ENCODE measurements at places on chromosomes 5 and 9.

- DNase-seq, result no peak
Measured at GRCh38 chr5:143159031-143159430, 244.5 kb downstream of the NR3C1 start.

DNA sequence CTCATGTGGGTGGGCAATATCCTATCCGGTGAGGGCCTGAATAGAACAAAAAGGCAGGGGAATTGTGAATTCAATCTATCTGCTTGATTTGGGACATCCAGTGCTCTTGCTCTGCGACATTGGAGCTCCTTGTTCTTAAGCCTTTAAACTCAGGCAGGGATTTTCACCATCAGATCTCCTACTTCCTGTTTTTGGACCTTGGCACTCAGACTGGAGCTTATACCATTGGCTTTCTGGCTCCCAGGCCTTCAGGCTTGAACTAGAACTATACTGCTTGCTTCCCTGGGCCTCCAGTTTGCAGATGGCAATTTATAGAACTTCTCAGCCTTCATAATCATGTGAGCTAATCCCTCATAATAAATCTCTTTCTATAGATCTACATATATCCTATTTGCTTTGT lies 134.3 kb upstream of the CLINT1 start:
- DNase-seq, result peak; percentile 26

- no peak for DNase-seq
Measured at GRCh38 chr5:180380441-180380840, 27.3 kb upstream of the GFPT2 start.

GRCh38 chr9:84839541-84839940 lies 170.0 kb downstream of the NTRK2 start:
- DNase-seq, result no peak

GRCh38 chr9:135080286-135081263 lies 6.9 kb upstream of the OLFM1 start:
- no peak for DNase-seq

- no peak for DNase-seq
Measured at GRCh38 chr5:166497496-166498104, 1793.8 kb upstream of the WWC1 start.

GRCh38 chr5:62982348-62982747 lies 403.7 kb downstream of the LRRC70 start:
- DNase-seq, result no peak

- peak; percentile 40 for DNase-seq
Measured at GRCh38 chr5:83900306-83900705, 179.7 kb upstream of the HAPLN1 start.

DNA sequence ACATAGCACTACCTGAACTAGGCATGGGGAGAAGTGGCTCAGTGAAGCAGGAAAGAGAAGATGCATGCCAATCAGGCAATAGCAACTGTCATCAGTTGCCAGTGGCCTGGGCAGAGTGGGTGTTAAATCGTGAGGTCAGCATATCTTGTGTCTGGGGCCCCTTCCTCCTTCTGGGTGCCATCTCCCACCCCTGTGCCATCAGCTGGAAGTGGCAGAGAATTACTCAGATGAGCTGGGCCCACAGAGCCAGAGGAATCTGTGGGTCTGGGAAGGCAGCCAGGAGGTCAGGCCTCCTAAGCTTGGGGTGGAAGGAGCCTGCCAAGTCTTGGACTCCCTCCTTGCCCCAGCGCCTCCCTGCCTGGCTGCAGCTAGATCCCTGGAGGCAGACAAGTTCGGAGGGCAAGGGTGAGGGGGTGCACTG lies 66.5 kb downstream of the GALNT12 start:
- no peak for DNase-seq

DNA sequence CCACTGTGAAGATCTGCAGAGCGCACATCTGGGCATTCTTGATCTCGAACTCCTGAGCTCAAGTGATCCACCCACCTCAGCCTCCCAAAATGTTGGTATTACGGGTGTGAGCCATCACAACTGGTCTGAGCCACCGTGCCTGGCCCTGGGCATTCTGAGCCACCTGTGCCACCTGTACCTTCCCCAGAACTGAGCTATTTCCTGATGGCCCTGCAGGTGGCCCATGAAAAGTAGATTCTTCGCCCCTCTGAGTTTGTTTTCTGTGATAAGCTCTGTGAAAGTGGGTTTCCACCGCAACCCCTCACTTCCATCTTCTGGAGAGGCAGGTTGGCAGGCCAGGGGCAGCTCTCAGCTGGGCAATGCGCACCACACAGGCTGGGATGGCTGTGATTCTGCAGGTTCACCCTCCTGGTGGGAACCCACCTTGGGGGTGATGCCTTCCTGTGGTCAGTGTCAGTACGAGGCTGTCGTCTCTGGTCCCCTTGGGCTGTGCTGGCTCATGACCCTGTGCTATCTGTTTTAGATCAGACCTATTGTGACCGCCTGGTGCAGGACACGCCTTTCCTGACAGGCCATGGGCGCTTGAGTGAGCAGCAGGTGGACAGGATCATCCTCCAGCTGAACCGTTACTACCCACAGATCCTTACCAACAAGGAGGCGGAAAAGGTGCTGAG lies 11.3 kb downstream of the CARD19 start:
- no peak for DNase-seq

DNA sequence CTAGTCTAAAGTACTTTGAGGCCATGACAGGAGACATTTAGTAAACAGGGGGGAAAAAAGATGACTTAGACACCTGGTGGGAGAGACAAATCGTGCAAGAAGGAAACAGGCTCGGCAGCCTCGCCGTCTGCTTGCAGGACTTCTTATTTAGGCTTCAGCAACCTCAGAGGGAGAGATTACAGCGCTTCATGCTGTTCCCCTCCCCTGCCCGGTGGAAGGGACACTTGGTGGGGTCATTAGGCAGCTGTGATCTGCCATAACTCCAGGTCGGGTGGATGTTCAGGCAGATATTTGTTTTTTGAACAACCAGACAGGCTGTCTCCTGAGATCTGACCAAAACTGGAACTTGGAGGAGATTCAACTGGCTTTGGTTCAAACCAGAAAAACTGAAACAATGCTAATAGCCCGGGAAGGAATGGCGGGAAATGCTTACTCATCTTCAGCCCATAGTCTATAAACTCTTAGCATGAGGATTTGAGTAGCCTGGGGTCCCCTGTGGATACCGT lies 38.1 kb upstream of the CD180 start:
- DNase-seq, result peak; percentile 85

DNA sequence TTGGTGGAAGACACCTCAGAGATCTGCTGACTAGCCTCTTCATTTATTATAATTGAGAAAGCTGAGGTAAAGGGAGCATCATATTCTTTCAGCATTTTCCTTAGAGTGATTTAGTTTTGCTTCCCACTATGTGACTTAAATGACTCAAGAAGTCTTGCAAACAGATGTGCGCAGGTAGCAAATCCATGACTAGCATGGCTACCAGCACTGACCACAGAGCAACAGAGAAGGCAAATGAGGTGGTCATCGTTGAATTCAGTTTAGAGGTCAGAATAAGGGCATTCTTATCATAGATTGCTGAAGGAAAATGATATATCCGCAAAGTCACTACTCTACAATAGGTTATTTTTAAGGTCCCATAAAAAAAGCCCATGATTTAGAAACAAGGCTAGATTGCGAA lies 162.2 kb downstream of the PIK3R1 start:
- no peak for DNase-seq

DNA sequence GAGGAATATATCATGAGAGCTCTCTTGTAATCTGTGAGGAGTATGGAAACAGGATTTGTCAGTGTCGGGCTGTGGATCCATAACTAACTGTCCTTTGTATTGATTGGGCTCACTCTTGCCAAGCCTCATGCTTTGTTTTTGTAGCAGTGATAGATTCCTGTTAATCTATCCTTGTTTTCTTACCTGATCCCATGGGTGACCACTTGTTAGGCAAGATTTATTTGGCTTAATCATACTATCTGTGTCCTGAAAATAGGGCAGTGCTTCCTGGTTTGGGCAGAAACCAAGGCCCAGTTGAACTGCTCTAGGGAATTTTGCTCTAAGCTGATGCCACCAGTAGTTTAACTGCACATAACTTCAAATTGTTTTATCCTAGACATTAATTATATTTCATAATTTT lies 6.1 kb downstream of the NDFIP1 start:
- DNase-seq, result no peak

DNA sequence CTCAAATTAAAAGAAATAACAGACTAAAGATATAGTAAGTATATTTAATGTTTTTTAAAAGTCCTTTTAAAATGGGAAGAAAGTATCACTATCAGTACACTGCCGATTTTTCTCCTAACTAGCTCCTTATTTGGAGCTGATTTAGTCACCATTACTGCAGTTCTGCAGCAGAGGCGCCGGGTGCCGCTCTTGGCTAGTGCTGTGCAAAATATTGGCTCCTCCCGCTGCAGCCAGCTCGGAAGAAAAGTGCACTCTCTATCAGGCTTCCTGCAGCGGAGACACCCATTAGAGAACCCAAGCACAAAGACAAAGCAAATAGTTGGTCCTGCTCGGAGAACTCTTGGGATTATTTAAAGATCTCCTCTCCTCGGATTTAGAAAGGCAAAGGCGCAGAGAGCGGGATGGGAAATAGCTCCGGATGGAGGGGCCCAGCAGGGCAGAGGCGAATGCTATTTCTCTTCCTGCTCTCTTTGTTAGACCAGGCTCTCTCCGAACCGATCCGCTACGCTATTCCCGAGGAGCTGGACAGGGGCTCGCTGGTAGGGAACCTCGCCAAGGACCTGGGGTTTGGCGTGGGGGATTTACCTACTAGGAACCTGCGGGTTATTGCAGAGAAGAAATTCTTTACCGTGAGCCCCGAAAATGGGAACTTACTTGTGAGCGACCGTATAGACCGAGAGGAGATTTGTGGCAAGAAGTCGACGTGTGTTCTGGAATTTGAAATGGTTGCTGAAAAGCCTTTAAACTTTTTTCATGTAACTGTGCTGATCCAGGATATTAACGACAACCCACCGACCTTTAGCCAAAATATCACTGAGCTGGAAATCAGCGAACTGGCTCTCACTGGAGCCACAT lies at the start of gene PCDHGB3:
Gene PCDHGB3 (plus strand): TSS at position 249 of the 855 bp plus-strand sequence. CDS start 153 bp downstream, at position 402.
- DNase-seq, result no peak

DNA sequence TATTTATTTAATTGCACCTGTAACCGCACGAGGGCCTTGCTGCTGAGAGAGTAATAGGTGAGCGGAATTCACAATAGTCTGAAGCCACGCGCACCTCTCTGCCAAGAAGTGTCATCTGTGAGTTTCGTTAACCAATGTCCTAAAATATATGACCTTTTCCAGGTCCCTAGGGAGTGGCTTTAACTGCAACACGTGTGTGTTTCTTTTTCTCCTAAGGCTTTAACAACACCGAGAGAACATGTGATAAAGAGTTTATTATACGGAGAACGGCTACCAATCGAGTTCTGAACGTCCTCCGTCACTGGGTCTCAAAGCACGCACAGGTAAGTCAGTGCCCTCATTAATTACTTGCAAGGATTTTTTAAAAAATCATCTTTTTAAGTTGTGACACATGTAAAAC lies 53.2 kb upstream of the CKMT2 start:
- no peak for DNase-seq

DNA sequence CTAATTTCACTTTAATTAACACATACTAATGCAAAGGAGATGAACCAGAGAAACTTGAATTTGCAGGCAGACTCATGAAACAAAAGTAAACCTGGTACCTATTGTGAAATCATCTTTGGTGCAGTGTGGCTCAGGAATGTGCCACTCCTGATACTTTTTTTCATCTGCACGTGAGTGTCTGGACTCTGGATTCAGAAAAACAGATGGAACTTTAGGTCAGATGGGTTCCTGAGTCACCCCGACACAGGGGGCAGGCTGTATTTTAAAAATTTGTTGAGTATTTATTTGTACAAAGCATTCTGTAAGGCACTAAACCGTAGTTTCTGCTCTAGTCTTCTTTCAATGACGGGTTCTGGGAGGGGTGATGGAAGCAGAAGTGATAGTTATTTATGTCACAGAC lies 52.2 kb upstream of the TUT7 start:
- no peak for DNase-seq
